Tibial nerve (tissue), 4 donors: ENCODE measurements at places on chromosomes 1 and 21.

- no peak for DNase-seq
Measured at GRCh38 chr1:65694126-65694525, 98.6 kb upstream of the PDE4B start.

DNA sequence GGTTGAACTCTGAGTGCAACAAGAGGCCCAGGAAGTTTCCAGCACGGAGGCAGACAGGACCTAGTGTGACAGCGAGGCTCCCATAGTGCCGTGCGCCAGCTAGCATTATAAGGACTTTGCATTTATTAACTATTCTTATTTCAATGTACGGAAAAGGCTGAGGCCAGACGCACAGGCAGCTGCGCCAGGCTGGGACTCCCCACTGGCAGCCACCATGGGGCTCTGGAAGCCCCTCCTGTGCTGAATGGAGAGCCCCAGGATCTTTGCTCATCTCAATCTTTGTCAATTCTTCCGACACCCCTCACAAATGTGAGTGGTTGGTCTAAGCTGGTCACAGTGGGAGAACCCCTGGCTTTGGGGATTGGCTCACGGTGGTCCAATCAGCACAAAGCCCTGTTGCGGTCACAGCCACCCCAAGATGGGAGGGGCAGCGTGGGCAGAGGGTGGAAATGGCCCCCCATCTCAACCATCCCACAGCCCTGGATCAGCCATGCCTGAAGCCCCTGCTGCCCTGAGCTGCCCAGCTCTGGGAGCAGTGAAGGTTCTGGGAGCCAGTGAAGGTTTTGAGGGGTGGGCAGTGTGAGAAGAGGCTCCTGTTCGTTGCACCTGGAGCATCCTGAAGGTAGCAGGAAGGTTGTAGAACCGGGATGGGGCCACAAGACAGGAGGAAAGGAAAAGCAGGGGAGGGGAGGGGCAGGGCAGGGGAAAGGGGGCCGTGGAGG, 59.5 kb upstream of the ADARB1 start:
- DNase-seq: no peak

DNA sequence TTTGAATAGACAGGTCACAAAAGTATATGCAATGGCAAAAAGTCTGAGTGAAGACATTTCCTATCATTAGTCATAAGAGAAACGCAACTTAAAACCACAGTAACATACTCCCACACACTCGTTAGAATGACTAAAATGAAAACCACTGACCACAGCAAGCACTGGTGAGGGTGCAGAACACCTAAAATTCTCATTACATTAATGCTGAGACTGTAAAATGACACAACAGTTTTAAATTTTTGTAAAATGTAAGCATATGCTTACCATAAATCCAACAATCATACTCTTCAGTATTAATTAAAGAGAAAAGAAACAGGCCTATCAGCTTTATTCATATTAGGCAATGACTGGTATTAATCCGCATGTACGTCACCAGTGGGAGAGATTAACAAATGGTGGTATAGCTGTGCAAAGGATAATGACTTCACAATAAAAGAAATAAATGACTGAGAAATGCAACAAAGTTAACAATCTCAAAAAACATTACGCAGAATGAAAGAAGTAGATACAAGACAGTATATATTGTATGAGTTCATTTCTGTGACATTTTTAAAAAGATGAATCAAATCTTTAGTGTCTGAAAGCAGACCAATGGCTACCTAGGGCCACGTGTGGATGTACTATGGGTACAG, 253.5 kb downstream of the AKT3 start:
- DNase-seq: no peak

DNA sequence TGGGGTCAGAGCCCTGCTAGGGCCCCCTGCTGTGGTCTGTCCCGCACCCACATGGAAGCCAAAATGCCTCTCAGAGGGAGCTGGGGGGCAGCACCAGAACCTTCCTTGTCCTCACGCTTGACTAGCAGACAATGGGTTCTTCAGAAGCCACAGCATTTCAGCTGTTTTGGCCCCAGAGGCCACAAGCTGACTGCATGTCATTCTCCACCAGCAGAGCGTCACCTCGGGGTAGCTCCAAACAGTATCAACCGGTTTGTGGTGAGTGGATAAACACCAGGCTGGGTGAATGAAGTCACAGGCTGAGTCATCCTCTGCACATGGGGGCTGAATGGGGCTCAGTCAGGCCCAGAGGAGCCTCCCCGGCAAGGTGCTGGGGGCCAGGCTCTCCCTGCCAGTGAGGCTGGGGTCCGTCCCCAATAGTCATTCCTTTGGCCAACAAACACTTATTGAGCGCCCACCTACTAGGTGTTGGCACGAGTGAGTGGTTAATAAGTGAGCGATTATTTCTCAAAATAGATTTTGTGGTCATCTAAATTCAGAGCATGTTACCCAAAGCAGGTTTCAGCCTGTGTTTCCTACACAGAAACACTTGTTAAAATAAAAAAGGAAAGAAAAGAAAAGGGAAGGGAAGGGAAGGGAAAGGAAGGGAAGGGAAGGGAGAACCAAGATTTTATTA, 9.1 kb downstream of the OLIG1 start:
- no peak for DNase-seq
